ENCODE measurements at places on chromosomes 12 and 14. TPM values are rescaled to one million over a fixed set of nuclear protein-coding genes. Genes with fewer than 3 reads are reported as not detected.

The PPM1H gene
- total RNA-seq, result 3.1 TPM

The CLEC2B gene
- 4.9 TPM for total RNA-seq

The PRICKLE1 gene
- 7.6 TPM for total RNA-seq

The COCH gene
- 0.47 TPM for total RNA-seq

The SALL2 gene
- total RNA-seq, result 4.9 TPM

The HPD gene
- 0.39 TPM for total RNA-seq

DNA sequence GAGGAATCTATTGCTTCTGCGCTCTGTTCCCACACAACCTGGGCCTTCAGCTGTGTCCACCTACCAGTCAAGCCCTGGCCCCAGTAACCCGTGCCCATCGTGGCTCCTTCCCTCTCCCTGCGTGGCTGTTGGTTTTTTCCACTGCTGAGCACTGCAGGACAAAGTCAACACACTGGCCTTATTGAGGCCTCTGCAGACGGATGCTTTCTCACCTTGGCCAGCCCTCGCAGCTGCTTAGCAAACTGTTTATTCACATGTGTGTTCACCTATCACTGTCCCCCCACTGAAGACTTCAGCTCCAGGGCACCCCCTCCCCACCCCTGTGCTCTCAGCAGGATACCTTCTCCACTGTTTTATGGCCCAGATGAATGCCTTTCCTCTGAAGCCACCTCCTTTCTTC lies 12.8 kb upstream of the GPX2 start:
- no peak for DNase-seq

GRCh38 chr14:31945701-31946100 lies 131.4 kb upstream of the ARHGAP5 start:
- DNase-seq, result no peak

DNA sequence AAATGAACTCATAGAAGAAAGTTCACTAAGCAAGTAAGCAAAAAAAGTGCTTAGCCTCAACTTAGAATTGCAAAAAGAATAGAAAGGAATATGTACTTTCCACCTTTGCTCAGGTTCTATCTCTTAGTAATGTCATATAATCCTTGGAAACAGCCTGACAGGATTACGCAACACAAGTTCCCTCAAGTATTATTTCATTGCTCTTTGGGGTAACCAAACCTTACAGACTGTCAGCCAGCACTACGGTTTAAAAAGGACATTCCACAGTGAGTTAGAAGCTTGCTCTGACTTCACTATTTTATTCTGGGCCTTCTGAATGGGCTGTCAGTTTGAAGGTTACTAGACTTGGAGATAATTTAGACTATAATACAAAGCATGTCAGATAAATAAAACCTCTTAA lies 264.0 kb downstream of the ATXN7L3B start:
- no peak for DNase-seq

- DNase-seq, result no peak
Observed at GRCh38 chr12:51189790-51190355, 16.9 kb upstream of the TFCP2 start.

DNA sequence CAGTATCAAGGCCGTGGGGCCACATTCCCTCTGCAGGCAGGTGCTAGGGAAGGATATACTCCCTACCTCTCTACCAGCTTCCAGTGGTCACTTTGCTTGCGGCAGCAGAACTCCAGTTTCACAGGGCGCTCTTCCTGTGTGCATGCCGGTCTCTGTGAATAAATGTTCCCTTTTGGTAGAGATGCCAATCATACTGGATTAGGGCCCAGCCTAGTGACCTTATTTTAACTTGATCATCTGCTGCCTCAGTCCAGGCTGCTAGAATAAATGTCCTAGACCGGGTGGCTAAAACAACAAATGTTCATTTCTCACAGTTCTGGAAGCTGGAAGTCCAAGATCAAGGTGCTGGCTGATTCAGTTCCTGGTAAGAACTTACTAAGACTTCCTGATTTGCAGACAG lies 198.8 kb upstream of the TMEM132C start:
- DNase-seq, result no peak

DNA sequence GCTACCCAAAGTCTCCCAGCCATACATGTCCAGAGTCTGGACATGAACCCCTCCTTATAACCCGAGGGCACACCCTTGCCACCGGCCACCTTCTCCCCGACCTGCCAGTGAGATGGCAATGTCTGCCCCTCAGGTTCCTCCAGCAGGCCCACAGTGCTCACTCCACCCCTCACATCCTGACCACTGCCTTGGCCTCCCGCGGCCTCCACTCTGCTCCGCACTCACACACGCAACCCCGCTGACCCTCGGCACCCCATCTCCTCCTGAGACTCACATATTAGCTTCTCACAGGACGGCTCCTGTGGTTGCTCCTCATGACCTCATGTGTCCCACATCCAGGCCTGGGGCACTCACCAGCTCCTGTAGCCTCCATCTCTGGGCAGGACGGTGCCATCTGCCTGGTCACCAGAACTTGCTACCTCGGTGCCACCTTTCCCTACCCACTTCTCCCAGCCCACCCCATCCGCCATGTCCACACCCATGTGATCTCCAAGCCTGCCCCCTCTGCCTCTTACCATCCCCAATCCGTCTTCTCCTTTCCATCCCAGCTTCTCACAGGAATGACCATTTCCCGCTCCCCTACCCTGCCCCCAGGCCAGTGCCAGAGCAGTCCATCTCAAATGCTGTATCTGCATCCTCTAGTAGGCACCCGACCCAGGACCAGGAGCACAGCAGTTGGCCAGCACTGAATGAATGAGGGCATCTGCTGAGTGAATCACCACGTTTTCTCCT lies 198.6 kb upstream of the DIO3 start:
- no peak for DNase-seq

- no peak for DNase-seq
Observed at GRCh38 chr12:91406920-91407341, 224.3 kb upstream of the DCN start.

DNA sequence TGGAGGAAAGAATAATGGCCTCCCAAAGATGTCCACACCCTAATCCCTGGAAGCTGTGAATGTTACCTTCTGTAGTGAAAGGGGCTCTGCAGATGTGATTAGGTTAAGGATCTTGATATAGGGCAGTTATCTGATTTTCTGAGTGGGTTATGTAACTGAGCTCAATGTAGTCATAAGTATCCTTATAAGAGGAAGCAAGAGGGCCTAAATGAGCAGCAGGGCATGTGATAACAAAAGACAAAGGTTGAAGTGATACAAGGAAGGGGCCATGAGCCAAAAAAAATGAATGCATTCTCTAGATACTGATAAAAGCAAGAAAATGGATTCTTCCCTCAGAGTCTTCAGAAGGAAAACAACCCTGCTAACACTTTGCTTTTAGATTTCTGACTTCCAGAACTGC lies 78.8 kb downstream of the OSBPL8 start:
- no peak for DNase-seq

GRCh38 chr14:50242566-50243310 lies 11.4 kb upstream of the SOS2 start:
- DNase-seq, result no peak

DNA sequence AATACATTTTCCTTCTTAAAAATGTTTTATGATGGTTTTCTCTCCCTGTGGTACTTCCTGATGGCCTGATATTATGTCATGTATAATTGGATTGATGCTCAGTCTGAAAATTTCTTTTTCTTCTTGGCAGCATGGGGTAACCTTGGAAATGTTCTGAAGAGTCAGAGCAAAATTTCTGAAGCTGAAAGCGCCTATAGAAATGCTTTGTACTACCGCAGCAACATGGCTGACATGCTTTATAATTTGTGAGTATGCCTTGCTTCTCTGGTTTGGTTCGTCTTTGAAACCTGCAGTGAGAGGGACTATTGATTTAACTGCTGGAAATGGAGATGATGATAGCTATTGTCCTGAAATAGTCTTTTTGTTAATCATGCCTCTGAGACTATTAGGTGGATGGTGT lies 243.6 kb downstream of the TMTC2 start:
- no peak for DNase-seq

DNA sequence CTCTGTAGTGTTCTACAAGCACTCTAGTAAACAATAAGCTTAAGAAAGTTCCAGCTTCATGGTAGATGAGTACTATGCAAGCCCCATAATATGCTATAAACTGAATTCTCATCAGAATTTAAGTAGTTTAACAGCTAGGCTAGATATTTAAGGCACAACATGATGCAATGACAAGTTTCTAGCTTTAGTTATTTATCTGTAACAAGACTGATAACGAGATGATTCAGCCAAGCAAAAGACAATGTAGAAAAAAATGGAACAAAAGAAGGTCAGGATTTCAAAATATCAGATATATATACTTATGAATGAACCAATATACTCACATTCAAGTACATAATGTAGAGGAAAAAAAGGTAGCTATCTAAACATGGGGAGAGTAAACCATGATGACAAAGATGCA lies 61.0 kb upstream of the RERGL start:
- no peak for DNase-seq

DNA sequence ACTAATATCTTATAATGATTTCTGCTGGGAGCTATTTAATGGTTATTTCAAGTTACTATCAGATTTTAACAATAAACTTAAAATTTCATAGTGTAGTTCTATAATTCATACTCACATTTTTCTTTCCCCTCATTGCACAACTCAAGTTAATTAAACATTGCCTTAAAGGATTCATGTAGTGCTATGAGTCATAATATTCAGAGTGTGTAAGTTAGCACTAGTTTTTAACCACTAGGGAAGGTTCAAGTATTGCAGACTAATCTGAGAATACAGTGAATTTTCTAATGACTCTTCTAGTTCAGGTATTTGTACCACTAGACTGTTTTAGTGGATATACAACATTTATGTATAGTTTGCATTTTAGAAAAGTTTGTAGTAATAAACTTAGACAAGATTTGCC lies 49.9 kb downstream of the FOXA1 start:
- DNase-seq, result no peak

GRCh38 chr12:69238589-69239351 lies 599 bp upstream of the CPSF6 start:
- no peak for DNase-seq

- no peak for DNase-seq
Observed at GRCh38 chr14:67705211-67705610, 3.5 kb downstream of the RDH12 start.
